ENCODE measurements at places on chromosomes 4 and X.

DNA sequence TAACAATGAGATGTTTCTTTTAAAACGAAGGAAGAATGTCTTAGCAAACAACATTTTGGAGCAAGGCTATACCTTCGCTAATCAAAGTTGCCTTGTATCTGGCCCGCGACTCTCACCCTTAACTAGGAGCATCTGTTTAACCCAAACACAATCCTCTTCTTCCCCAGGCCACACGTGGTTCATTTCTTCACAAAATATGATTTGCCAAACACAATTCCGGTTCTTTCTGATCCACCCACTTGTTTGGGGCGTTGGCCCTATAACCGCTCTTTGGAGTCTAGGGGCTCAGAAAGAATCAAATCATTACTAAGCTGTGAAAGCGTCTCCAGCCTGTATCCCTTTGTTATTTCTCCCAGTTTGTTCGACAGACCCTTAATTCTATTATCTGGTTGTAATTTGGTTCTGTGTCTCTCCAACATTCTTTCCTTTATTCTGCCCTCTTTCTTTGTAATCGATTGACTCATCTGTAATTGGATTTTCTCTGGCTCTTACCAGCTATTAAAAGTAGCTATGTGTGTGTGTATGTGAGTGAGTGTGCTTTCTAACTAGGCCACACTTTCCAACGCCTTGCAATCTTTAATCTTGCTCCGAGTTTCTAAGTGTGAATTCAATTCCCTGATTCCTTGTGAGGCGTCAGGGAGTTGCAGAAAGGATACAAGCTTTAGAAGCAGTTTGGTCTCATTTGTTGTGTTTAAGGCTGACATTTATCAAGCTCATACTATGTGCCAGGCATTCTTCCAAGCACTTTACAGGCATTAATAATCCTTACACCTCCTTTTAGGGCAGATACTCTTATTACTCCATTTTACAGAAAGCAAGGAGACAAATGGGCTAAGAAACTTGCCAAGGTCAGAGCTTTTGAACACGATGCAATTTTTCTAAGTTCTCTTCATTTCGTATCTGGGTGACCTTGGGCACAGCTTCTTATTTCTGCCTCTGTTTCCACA, 138.6 kb upstream of the CPEB2 start:
- DNase-seq: no peak

DNA sequence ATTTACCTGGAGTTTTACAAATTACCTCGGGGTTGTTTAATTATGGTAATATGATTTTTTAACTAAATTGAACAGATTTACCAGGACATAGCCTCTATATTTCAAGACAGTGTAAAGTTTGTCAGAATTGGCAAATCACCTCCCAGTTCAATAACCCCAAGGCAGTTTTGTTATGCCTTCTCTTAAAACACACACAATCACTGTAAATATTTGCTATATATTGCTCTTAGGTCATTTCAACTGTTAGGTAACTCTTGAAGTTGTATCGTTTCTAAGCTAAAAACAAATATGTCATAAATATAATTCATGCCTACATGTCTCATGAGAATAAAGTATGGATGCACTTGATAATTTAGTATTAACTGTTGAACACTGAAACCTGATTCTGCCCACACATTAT, 24.1 kb downstream of the PDLIM5 start:
- DNase-seq: no peak

GRCh38 chr4:157048248-157048647, 27.7 kb upstream of the GLRB start:
- no peak for DNase-seq

GRCh38 chrX:45669715-45670340, 469.2 kb upstream of the DIPK2B start:
- DNase-seq: no peak

DNA sequence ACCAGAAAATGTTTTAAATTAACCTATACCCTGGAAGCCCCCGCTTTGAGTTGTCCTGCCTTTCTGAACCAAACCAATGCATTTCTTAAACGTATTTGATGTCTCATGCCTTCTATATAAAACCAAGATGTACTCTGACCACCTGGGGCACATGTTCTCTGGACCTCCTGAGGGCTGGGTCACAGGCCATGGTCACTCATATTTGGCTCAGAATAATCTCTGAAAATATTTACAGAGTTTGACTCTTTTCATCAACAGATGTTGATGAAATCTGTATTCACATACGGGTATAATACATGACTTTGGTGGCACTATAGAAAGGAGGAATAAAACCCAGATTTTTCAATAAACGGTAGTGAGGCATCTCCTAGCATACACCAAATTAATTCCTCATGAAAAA, 55.7 kb downstream of the STAP1 start:
- no peak for DNase-seq

GRCh38 chr4:972651-973424, 531 bp downstream of the DGKQ start:
- DNase-seq: peak; percentile 88

- DNase-seq: no peak
Observed at GRCh38 chrX:134148172-134148692, 88.8 kb upstream of the CCDC160 start.

- no peak for DNase-seq
Observed at GRCh38 chrX:150062292-150063137, 124.2 kb upstream of the EOLA2 start.

- DNase-seq: no peak
Observed at GRCh38 chr4:53654300-53654758, 63.0 kb upstream of the LNX1 start.

DNA sequence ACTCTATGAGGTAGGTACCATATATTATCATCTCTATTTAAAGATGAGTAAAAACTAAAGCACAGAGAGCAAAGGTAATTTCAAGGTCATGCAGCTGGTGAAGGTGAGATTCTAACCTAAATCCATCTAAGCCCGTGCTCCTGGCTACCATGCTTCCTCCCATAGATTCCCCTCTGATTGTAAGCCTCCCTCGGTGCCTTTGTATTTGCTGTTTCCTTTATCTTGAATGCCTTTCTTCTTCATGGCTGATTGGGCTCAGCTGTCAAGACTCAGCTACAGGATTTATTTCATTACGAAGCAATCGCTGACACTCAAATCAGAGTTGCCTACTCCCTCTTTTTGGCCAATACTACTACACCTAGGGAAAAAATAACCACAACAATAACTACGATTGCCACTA, 217.1 kb downstream of the ARAP2 start:
- no peak for DNase-seq
